Endothelial cell (in vitro differentiated cells): ENCODE measurements at places on chromosomes 1 and 21. TPM values are rescaled to one million over a fixed set of nuclear protein-coding genes. Genes with fewer than 3 reads are reported as not detected.
A peak's percentile ranks its signal among the peaks of the same experiment; 100 is the strongest.

The CGN gene
- 50.7 TPM for total RNA-seq

The RIPPLY3 gene
- 86.4 TPM for total RNA-seq

GRCh38 chr1:19759740-19760089 is 40.0 kb downstream of the TMCO4 start:
- DNase-seq, result no peak

The IL10 gene
- total RNA-seq, result not detected

The COL16A1 gene
- total RNA-seq, result 5.3 TPM

GRCh38 chr1:70902211-70902610 is 145.4 kb downstream of the PTGER3 start:
- DNase-seq, result no peak

The DNAH14 gene
- 21.6 TPM for total RNA-seq

The HSD11B1 gene
- total RNA-seq, result not detected

The CFAP141 gene
- total RNA-seq, result not detected

DNA sequence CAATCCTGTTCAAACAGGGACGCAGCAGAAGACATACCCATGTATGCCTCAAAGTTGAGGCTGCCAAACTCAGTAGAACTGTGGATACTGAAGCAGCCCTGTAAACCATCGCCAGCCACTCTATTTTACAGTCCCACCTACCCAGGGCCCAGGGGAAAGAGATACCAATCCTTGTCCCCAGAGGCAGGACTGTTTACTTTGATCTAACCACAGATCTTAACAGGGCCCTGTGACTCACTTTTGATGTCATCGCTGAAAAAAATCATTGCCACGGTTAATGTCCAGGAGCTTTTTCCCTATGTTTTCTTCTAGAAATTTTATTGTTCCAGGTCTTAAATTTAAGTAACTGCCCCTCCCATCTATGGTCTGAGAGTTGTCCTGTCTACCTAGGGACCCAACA is 538.4 kb upstream of the NCAM2 start:
- no peak for DNase-seq

GRCh38 chr1:3717715-3718601 is 34.3 kb upstream of the CCDC27 start:
- DNase-seq, result peak; percentile 61

DNA sequence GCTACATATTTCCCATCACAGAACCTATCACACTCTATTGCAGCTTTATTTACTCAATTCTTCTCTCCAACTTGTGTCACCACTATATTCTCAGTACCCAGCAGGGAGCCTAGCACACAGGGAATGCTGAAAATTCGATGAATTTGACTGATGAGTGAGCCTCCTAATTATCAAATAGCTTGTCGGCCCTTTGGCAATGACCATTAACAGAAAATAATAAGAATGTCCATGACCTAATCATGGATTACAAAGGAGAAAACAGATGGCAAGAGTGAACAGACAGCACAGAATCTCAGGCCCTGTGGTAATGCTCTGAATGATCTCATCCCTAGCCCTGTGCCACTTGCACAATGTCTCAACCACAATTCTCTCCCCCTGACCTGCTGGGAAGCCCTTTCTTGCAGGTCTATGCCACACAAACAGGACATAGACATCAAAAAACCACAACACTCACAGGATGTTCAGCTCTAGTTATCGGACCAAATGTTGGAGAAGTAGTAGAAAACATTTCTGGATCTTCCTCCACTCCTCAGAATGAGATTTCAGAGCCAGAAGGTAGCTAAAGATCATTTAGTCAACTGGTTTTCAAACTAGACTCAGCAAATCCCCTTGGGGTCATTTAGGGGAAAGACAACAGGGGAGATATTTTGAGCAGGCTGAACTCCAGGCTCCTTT is 68.4 kb downstream of the LUZP1 start:
- peak; percentile 26 for DNase-seq

GRCh38 chr1:3917761-3918160 is 17.7 kb upstream of the C1orf174 start:
- DNase-seq, result no peak

DNA sequence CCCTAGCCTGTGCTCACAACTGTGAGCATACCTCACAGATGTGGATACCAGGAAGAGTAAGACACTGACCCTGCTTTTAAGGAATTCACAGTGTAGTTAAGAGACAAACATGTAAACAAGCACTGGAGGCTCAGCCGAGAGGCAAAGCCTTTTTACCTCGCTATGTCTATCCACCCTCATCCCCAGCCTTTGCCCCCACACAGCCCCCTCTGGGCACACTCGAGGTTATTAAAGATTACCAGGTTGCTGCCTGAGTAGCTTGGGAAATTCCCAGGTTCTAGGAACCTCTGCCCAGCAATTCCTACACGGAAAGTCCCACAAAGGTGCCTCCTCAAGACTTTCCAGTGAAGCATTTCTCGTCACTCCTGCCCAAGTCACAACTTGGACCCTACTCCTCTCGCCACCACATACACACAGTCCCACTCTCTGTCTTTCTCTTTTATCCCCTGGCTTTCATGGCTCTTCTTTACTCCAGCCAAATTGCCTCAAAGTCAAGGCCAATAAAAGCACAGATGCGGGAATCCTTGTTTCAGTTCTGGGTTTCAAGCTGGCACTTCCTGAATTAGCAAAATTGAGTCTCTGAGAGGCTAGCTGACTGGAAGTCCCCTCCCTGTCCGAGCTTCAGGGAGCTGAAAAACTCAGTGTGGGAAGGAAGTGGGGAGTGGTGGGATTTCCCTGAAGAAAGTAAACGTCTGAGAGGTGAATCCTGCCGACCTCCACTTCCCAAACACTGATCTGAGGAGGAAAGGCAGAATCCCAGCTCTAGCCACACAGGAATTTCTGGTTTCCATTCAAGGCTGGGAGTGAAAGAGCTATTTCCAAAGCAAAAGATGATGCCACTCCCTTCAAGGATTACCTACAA is 7.6 kb downstream of the DENND2D start:
- no peak for DNase-seq

DNA sequence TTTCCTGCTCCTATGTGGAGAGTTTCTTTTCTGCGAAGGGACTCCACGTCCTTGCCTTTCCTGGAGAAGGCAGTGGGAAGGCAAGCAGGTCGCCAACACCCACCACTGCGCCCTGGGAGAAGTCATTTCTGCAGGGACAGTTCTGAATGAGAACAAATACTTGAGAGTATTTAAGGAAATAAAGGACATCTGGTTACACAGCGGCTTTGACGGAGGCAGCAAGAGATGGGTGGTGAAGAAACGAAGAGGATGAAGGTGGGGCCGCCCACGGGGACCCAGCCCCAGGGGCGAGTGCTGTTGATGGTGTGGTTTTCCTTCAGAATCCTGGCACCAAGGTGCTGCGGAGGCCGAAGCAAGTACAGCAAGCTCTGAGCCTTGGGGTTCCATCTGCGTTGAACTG is 75.5 kb downstream of the PSMG1 start:
- no peak for DNase-seq

GRCh38 chr1:184301227-184301626 is 85.6 kb upstream of the C1orf21 start:
- DNase-seq, result no peak

DNA sequence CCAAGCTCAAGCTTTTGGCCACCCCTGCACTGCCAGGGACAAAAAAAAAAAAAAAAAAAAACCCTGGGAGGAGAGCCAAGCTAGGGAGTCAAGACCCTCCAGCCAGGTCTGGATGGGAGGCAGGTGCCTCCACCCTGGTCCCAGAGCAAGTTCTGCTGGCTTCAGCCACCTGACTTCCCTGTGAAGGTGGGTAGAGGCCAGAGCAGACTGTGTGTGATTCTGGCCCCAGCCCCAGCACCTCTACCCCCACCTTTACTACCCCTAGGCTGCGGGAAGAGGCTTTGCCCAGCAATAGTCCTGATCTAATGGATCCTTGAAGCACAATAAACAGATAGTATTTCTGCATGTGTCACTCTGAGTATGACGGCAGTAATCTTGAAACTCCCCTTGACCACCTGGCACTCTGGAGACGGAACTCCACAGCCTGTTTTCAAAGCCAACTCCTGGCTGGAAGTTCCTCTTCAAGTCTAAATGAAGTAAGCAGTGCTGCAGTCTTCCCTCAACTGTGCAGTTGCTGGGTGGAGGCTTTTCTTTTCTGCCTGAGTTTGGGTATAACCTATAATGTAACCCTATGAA is 9.8 kb downstream of the PDZK1IP1 start:
- DNase-seq, result no peak

DNA sequence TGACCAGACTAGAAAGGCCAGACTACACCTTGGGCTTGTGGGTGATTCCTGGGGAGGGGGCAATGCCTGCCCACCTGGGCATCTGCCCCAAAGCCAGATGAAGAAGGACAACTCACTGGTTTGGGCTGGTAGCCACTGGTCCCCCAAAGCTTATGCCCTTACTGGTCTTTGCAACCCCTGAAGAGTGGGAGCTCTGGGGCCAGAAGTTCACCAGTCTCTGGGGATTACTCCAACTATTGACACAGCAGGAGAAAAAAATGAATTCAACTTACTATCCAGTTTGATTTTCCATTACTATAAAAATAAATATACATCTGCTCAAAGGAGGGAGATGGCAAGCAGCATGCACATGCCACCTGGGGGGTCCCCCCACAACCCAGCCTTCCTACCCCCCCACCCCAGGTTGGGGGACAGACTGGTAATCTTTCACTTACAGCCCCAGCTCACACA is 2.6 kb downstream of the AHDC1 start:
- DNase-seq, result no peak

The CHIT1 gene
- total RNA-seq, result not detected

- no peak for DNase-seq
These were observed 30.4 kb downstream of the CFAP74 start for GRCh38 chr1:1972976-1973715.

The RGS13 gene
- total RNA-seq, result not detected

GRCh38 chr21:38714999-38715398 is 90.7 kb upstream of the ETS2 start:
- DNase-seq, result no peak

DNA sequence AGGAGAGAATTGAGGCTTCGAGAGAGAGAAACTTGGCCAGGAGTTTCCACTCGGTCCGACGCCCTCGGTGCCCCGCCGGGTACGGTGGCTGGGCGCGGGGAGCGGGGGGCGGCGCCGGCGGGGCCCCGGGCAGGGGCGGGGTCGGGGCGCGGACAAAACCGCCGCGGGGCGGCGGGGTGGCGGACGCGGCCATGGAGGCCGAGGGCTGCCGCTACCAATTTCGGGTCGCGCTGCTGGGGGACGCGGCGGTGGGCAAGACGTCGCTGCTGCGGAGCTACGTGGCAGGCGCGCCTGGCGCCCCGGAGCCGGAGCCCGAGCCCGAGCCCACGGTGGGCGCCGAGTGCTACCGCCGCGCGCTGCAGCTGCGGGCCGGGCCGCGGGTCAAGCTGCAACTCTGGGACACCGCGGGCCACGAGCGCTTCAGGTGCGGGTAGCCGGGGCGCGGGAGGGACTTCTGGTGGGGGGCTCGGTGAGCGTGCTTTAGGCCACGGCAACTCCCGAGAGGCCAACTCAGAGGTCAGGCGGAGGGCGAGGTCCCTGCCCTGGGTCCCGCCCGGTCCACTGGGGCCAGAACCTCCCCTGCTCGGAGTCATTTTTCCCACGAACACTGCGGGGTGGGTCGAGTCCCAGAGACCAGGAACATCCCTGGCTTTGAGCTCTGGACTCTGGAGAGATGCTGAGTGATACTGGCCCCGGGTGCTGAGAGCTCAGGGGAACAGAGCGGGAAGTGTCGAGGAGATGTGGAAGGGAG is 431 bp downstream of the RAB42 start:
- no peak for DNase-seq

The MROH9 gene
- not detected for total RNA-seq

The CRP gene
- total RNA-seq, result not detected

The TRNP1 gene
- 4.2 TPM for total RNA-seq

GRCh38 chr1:159014003-159014571 is 4.4 kb downstream of the IFI16 start:
- DNase-seq, result no peak

GRCh38 chr1:6674771-6675170 is 26.8 kb downstream of the DNAJC11 start:
- no peak for DNase-seq

The MECR gene
- total RNA-seq, result 20.2 TPM

The GLMP gene
- total RNA-seq, result 97.2 TPM

The TMEM125 gene
- total RNA-seq, result 2.7 TPM

The DOP1B gene
- total RNA-seq, result 8.7 TPM

DNA sequence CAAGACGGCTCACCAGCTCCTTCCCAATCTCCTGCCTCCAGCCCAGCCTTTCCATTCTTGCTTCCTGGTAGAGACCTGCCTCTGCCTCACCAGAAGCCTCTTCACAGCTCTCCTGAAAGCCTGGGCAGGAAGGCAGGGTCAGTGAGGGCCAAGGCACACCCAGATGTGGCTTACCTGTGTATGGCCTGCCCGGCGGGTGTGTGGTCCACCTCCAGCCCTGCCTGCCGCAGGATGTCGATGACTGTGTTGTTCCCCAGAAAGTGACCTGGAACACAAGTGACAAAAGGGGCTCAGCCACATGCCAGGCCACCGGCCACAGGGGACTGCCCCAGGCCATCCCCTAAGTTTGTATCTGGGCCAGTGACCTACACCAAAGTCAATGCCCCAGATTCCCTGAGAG is 218.9 kb downstream of the TRABD2B start:
- DNase-seq, result no peak

GRCh38 chr1:2642560-2643413 is 10.0 kb upstream of the MMEL1 start:
- DNase-seq, result peak; percentile 94

The KCNJ9 gene
- 0.05 TPM for total RNA-seq

The SPRR1B gene
- not detected for total RNA-seq

The TMEM240 gene
- total RNA-seq, result 6.6 TPM

The ACTN2 gene
- 0.21 TPM for total RNA-seq

DNA sequence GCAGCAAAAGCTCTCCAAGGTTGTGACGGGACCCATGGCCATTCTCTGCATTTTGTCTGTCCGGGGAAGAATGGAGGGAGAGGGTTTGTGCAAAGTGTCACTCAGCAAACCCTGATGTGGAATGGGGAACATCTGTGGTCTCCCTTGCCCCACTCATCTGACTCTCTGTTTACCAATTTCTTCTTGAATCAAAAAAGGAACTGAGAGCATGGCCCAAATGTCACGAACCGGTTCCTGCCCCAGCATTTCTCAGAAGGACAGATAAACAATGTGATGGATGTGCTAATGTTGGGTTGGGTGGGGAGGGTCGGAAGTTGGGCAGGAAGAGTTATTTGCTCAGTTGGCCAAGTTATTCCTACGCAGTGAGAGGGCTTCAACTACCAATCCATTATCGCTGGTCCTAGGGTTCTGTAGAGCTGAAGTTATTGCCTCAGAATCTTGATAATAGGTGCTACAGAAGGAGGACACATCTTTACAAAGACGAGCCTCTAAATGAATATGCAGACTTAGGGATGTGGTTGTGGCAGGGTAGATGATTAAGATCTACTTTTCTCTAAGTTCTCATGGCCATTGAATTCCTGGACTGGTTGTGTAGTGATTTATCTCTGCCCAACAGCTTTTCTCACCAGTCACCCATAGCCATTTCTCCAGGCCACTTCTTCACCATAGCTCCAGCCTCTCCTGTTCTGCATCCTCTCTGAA is 9.6 kb upstream of the DUSP12 start:
- no peak for DNase-seq

- no peak for DNase-seq
These were observed 77.0 kb downstream of the ZZZ3 start for GRCh38 chr1:77605246-77606026.

The MARCKSL1 gene
- 730 TPM for total RNA-seq

The AQP10 gene
- total RNA-seq, result not detected

- DNase-seq, result no peak
These were observed 84.1 kb downstream of the RIPK4 start for GRCh38 chr21:41682719-41683179.

- DNase-seq, result no peak
These were observed 5.4 kb upstream of the PRDM16 start for GRCh38 chr1:3063379-3064295.

The NFASC gene
- 3.8 TPM for total RNA-seq
